Stimulated activated CD4-positive, alpha-beta T cell treated with anti-CD3 and anti-CD28 coated beads, Interleukin-15, amount 100 ng/mL, for 48 hours (primary cell): ENCODE measurements at places on chromosomes 5 and 9.

GRCh38 chr9:99357575-99357974 is 135.5 kb downstream of the SEC61B start:
- DNase-seq, result no peak

- no peak for DNase-seq
Measured at GRCh38 chr5:16505904-16506303, 40.3 kb upstream of the ZNF622 start.

DNA sequence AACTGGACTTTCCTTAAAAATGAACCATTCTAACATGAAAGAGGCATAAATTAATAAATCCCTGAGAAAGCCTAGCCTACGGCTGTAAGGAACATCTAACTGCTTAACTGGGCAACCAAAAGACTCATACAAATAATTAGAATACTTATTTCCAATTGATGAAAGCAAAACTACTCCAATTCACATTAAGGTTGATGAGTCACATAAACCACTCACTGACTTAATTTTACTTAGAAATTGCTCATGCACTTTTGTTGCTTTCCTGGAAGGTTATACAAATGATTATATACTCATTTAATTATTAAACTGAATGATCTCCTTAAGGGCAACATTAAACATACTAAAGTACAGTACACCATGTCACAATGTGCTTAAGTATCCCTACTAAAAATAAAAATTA is 101.9 kb downstream of the NFIB start:
- DNase-seq, result no peak

DNA sequence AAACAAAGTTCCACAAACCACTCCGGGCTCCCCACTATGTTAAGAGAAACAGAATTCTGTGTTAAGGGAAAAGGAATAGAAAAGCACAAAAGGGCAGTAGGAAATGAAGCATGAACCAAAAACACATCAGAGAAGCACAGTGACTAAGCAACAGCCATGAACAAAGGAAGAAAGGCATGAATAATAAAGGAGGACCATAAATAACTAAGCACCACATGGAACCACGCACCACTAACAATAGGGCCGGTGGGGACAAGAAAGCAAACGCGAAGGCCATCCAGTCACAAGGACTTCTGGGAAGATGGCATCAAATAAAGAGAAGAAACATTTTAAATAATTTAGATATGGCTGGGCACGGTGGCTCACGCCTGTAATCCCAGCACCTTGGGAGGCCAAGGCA is 18.0 kb downstream of the PRUNE2 start:
- DNase-seq, result no peak

DNA sequence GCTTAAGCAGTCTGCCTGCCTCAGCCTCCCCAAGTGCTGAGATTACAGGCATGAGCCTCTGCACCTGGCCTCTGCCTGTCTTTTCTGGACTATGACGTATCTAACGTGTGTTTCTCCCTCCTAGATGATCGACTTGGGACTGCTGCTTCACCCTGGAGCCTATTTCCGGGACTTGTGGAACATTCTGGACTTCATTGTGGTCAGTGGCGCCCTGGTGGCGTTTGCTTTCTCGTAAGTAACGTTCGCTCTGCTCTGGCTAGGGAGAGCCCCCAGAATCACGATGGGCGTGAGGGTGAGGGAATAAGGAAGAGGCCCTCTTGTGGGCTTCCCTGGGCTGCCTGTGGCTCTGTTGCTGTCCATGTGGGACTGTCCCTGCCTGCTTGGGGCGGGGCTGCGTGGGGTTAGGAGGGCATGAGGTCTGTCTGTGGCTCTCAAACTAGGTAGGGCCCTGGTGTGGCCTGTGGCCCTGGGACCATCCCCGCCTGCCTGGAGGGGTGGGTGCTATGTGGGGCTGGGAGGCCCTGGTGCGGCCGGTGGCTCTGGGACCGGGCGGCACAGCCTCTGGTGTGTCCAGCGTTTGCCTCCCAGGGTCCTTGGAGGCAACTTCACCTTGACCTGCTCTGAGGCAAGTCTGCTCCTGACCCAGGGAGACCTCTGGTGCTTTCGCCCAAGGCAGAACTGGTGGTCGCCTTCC is 171.7 kb downstream of the CACNA1B start:
- no peak for DNase-seq

- no peak for DNase-seq
Measured at GRCh38 chr5:107592515-107592914, 78.2 kb downstream of the EFNA5 start.

DNA sequence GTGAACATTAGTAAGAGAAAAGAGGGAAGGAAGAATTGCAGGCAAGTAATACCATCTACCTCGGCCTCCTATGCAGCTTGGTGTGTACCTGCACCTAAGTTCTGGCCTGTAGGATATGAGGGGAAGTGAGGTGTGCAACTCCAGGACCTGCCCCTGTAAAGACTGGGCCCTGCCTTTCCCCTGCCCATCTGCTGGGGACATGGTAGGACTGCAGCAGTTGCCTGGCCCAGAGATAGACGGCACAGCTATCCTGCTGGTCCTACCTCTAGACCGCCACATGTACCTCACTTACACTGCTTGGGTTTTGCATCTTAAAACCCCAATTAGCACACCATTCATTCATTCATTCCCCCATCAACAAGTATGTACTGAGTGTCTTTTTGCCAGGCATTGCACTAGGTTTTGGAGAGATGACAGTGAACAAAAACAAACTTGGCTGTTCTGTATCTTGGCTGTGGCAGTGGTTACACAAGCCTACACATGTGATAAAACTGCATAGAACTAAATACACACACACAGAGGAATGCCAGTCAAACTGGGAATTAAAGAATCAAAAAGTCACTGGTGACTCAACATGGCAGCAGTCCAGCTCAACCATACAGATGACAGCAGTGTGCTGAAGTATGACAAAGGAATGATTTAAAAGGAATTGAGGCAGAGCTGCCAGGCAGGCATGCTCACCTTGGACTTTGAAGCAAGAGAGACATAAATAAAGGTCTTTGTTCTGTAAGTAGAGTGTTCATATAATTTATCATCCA is 23.3 kb upstream of the MGAT1 start:
- peak; percentile 45 for DNase-seq

- no peak for DNase-seq
Measured at GRCh38 chr5:6328173-6328572, 50.2 kb downstream of the MED10 start.

- DNase-seq, result no peak
Measured at GRCh38 chr5:143495821-143496275, 92.4 kb upstream of the NR3C1 start.

GRCh38 chr5:135694906-135695305 is 116.1 kb upstream of the CXCL14 start:
- no peak for DNase-seq

DNA sequence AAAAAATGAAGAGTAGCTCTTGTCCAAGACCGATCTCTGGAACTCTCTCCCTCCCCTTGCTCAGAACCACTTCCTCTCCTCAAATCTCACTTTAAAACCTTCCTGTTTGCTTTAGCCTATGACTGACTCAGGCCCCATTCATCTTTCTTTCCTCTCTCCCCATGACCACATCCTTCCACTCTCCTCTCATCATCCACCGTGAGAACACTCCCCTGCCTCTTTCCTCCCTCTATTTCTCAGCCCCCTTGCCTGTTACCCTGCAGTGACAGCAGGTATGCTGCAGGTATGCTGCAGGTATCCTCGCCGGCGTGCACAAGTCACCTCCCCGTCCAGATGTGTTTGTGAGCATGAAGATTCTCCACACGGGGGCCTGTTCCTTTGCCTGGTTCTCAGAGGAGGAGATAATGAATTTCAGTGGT is 505.3 kb downstream of the CCDC171 start:
- DNase-seq, result no peak

DNA sequence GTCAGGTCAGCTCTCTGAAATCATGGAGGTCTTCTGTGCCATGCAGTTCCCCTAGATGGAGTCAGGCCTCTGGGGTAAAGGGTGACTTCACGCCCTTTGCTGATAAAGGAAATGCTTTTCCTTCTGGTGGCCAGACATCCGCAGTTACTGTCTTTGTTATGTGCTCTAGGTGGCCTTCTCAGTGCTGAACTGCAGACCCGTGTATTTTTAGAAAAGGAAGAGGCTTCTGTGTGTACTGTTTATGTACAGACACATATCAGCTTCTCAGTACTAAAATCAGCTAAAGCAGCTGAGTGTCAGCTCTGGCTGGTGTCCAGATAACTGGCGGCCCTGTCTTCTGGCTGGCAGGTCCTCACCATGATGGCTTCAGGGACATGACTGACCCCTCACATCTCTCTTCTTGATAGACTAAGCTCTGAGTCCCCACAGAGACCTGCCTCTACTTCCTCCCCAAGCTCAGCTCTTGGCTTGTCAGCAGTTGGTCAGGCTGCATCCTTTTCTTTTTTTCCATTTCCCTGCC is 75.3 kb downstream of the ARHGAP26 start:
- no peak for DNase-seq

DNA sequence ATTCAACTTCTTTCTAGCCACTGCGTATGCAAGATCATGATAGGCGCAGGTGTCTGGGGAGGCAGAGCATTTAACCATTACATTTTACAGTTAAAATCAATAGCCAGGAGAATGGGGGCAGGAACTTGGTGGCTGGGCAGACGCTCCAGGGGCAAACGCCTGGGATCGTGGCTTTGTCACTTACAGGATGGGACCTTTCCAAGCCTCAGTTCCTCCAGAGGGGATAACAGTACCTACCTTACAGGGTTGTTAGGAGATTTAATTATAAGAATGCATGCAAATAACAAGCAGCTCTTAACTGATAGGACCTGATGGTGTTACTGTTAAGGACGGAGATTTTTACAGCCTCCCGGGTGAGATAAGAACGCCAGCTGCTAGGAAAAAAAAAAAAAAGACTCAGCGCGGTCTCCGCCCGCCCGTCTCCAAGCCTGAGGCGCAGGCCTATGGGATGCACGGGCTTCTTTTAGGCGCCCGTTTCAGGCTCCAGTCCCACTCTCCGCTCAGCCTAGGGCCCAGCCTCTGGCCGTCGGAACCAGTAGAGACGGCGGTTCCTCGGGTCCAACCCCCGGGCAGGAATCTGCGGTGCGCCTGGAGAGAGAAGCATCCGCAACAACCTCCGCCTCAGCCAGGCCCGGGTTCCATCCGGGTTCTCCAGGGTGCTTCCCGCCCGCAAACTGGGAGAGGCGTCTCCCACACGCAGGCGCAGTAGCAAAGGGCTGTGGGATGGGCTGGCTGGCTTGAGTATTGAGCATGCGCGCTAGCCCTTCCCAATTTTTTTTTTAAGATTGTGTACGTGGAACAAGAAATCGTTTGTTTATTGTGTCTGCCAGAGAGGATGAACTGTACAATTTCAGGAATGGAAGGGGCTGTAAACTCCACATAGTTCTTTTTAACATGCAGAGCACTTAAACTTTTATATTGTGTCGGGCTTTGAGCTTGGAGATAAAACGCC is at the start of gene FAM200C:
Gene FAM200C, minus strand, starts transcription at position 653 of the 952 bp plus-strand sequence. CDS start 4,564 bp downstream, outside the sequence.
- DNase-seq, result peak; percentile 57

GRCh38 chr9:69178583-69179011 is 4.5 kb downstream of the TJP2 start:
- no peak for DNase-seq

GRCh38 chr5:119284031-119284430 is 71.8 kb upstream of the TNFAIP8 start:
- no peak for DNase-seq

- no peak for DNase-seq
Measured at GRCh38 chr9:91245431-91246313, 116.0 kb downstream of the AUH start.

- no peak for DNase-seq
Measured at GRCh38 chr9:17807613-17808282, 228.9 kb downstream of the SH3GL2 start.

DNA sequence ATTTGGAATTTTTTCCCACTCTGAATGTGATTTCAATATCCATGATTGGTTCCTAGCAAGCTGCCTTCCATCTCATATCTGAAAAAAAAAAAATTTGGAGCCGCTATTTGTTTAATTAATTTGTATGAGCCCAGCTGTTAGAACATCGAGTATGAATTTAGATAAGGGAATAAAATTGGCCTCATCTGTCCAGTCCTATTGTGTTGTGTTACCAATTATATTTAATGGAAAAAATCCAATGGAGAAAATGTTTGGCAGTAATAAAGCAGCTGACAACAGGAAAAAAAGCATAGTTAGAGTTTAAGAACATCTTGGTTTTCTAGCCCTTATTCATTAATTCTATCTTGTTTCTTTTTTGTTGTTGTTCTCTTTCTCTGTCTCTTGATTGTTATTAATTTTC is 735.6 kb upstream of the RIOK2 start:
- DNase-seq, result no peak

DNA sequence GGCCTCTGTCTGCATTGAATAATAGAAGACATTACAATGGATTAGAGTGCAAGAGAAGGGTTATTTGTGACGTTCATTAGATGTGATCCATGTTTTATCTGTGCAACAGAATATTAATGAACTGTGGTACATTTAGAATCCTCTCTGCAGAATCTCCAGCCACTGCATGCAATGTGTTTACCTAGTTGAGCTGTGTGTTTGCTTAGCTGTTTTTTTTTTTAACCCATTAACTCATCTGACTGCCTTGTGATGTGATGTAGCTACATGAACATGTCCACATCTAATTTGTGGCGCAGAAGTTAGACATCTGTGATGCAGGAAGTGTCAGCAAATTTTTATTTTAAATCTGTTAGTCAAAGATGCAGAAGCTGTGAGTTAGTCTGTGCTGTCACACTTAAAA is 236.9 kb downstream of the CD180 start:
- no peak for DNase-seq

GRCh38 chr9:113619491-113620376 is 156.2 kb downstream of the RGS3 start:
- no peak for DNase-seq

- no peak for DNase-seq
Measured at GRCh38 chr5:150103678-150104549, 17.6 kb upstream of the CSF1R start.

- DNase-seq, result no peak
Measured at GRCh38 chr5:11432116-11432515, 472.1 kb downstream of the CTNND2 start.

DNA sequence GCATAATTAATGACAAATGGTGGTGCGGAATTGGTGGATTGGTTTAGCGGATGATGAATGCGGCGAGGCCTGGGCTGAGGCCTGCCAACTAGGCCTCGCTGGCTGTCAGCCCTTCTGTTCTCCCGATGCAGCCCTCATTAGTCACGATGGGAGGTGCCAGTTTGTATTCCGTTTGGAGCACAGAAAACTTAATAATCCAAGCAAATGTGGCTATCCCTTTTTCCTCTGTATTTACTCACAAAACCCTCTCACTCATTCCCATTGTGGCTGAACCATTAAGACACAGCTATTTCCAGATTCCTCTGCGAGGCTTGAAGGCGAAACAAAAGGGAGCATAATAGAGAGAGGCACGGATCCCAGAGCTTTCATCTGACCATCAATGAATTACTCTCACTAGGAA is 114.3 kb downstream of the MVB12B start:
- no peak for DNase-seq

- no peak for DNase-seq
Measured at GRCh38 chr9:3262826-3263529, 262.8 kb downstream of the RFX3 start.

GRCh38 chr9:37620396-37620795 is 28.0 kb upstream of the TOMM5 start:
- DNase-seq, result no peak
